ENCODE measurements at places on chromosomes 4 and X.

DNA sequence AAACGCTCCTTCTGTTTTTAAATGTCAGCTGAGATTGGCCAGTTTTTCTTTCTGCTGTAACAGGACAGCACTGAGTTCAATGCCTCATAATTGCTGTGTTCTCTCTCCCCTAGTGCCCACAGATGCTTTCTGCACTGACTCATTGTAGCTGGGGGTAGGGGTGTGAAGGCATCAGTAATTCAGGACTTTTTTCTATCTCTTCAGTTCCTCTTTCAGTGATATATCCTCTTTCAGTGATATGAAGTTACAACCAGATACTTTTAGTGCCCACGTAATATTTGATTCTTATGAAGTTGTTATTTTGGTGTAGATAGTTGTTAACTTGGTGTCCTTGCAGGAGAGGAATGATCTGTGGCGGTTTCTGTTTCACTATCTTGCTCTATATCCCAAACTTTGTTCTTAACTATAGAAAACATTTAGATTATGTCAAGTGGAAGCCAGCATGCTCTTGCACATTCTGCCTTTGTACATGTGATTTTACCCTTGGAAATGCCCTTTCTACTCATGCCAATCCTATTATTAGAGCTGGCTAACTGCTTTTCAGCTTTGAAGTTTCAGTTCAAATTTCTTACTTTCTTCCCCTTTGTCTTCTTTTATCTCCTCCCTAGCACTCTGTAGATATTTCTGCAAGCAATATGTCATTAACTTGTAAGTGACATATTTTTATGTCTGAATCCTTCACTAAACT, 1258.4 kb downstream of the FAM133A start:
- DNase-seq = no peak

- DNase-seq = no peak
These were observed 65.7 kb upstream of the MID1 start for GRCh38 chrX:10685923-10686595.

GRCh38 chr4:42345962-42346544, 51.2 kb upstream of the SHISA3 start:
- no peak for DNase-seq

- no peak for DNase-seq
These were observed 42.4 kb downstream of the KIAA0232 start for GRCh38 chr4:6824772-6825402.

DNA sequence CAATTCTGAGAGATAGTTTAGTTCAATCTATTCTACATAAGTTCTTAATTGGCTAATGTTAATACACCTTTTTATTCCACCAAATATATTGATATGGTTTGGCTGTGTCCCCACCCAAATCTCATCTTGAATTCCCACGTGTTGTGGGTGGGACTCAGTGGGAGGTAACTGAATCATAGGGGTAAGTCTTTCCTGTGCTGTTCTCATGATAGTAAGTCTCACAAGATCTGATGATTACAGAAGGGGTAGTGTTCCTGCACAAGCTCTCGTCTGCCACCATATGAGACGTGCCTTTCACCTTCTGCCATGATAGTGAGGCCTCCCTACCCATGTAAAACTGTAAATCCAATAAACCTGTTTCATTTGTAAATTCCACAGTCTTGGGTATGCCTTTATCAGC, 11.3 kb downstream of the PPA2 start:
- DNase-seq = no peak

DNA sequence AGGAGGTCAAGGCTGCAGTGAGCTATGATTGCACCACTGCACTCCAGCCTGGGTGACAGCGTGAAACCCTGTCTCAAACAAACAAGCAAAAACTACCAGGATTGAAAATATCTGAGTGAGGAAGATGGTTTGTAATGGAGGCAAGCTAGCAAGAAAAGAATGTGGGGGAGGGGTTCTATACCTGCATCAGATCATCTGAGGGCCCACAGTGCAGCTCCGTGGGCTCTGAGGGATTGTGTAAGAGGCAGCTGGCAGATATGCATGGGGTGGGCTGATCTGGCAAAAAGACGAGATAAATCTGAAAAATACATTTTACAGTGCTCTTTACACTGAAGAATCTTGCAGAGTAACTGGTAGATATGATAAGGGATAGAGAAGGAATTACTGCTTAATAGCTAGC, 28.9 kb upstream of the CHRNA9 start:
- no peak for DNase-seq

GRCh38 chrX:85111347-85111746, 107.7 kb downstream of the APOOL start:
- peak; percentile 6 for DNase-seq

DNA sequence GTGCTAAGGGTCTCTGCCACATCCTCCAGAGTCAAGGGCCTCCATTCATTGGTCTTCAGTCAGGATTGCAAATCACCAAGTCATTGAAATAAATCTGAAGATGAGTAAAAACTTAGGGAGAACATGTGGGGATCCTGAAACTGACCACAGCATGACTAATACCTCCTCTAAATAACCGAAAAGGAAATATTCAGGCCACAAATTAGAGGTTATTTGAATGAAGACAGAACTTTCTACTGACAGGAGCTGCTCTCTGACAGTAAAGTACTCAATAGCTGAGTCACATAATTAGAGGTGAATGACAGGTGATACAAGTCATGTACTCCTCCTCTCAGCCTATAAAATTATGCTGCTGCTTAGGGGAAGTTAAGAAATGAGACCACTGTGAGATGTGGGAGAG, 240.2 kb upstream of the F9 start:
- DNase-seq = no peak

GRCh38 chrX:23483396-23483795, 148.7 kb downstream of the PTCHD1 start:
- DNase-seq = no peak

DNA sequence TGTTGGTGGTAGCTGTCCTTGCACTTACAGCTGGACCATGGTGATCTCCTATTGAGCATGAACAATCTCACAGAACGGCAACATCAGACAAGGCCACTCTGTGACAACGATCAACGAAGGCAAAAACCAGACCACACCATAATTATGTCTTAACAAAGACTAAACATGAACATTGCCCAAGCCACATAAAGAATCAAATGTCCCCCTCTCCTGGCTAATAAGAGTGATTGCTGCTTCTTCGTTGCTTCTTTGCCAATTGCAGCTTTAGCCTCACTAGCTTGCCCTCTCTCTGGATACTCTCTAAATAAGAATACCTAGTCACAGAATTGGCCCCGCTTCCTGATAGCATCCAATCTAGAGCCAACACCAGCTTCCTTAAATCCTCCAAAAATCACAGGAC, 41.5 kb upstream of the PGRMC1 start:
- DNase-seq = no peak

- DNase-seq = no peak
These were observed 359.9 kb upstream of the CNKSR2 start for GRCh38 chrX:21014326-21014725.
